ENCODE measurements at places on chromosomes 6 and 20.
A peak's percentile ranks its signal among the peaks of the same experiment; 100 is the strongest.

DNA sequence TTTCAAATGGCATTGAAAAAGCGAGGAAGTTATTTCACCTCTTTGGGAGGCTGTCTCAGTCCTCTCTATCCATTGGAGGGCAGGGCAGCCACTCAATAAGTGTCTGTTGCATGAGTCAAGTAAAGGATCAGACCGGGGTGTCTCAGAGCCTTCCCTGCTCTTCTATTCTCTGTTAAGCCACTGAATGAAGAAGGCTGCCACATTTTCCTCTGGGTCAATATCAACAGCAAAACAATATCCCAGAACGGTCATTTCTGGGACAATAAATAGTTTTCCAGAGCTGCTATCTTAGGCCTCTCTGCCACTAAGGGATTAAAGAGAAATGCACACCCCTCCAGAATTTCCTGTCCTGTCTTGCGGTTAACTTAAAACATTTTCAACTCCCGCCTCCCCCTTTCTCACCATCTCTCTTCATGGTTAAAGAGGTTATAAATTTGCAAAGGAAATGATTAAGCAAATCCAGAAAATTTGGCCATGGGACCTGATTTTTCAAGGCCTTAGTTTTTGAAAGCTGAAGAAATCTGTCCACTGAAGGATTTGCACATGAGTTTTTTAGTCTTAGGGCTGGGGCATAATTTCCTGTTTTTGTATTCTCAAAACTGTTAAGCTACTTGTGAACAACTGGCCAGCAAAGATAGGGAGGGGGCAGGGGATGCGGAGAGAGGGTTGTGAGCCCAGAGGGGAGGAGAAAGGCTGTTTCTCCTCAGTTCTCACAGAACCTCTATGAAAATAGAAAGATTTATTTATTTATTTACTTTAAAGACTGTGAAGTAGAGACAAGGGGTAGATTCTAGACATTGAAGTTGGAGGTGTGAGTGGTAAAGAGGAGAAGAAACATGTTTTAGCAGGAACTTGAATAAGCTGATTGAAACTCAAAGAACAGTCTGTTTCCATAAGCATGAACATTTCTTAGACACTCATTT lies 135.7 kb downstream of the BCAS1 start:
- peak; percentile 83 for DNase-seq

GRCh38 chr20:48329676-48330664 lies 497.8 kb downstream of the PREX1 start:
- no peak for DNase-seq

- DNase-seq, result no peak
Observed at GRCh38 chr6:5529015-5529414, 267.7 kb downstream of the FARS2 start.

DNA sequence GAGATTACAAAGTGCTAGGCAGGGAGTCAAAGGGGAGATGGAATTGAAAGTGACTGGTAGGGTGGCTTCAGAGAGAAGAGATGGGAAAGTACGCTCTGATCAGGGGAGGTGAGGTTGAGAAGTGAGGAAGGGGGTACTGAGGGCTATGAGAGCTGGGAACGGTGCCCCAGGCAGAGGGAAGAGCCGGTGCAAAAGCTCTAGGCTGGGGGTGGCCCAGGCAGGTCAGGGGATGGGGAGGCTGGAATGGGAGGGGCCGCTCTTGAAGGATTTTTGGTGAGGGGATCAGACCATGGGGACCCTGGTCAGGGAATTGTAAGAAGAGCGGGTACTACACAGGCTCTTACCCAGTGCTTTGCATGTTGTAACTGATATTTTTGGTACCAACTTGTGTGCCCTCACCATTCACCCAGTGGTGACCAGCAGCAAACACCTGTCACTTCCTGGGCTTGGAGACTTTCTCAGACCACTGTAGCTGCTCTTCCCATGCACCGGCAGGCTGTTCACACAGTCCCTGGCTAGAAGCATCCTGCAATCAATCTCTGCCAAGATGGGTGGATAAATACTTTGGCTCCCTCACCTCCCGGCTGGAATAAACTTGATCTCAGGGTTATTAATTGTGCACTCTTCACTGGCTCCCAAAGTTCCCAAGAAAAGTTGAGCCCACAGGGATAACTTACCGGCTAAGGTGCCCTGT lies 24.0 kb downstream of the PCK1 start:
- no peak for DNase-seq

All from GM04503 (cell line).